GM12892 (cell line): ENCODE measurements at places on chromosomes 7 and 10.

DNA sequence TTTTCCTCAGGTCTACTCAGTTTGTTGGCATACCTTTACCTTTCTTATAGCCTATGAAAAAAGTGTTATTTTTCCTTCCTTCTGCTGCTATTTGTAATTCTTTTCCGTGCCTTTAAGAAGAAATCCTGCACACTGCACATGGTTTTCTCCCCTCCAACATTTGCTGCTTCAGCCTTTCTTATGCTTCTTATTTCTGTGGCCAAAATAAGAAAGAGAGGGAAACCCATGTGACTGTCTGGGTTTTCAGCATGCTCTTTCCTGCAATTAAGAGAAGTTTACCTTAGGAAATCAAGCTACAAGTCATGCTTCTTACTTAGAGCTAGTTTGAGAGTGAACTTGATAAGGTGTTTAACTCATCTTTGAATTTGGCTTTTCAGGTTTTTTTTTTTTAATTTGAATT, 11.0 kb downstream of the TBC1D12 start:
- no peak for DNase-seq

- no peak for DNase-seq
Measured at GRCh38 chr7:91784469-91784868, 96.0 kb downstream of the MTERF1 start.

DNA sequence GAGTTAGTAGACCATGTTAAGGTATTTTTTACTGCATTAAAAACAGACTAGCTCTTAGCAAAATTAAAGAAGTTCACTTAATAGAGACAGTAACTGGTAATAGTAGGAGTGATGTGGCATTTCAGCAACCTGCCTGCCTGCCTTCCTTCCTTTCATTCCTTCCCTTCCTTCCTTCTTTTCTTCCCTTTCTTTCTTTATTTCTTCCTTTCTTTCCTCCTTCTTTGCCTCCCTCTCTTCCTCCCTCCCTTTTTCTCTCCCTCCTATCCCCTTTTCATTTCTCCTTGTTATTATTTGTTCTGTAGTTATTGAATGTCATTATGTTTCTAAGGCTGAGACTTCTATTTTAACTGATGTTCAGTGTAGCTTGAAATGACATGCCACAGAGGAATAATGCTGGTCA, 146.5 kb upstream of the WNT16 start:
- no peak for DNase-seq

DNA sequence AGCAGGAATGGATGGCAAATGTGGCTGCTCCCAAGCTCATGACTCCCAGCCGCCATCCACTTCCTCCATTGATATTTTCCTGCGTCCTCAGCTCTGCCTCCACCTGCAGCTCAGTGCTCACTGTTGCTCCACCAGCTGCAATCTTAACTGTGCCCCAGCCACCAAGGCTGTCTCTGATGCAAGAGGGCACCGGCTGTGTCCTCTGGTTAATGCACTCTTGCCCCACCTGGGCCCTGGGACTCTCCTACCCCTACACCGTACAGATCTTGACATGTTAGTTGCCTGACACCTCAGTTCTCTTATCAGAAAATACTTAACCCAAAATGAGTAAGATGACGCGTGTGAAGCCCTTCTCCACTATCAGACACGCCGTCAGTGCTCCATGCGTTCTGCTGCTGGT, 45.5 kb upstream of the GPR26 start:
- no peak for DNase-seq

- no peak for DNase-seq
Measured at GRCh38 chr10:66783316-66783715, 142.5 kb upstream of the LRRTM3 start.
